ENCODE measurements at places on chromosomes 4 and X.

DNA sequence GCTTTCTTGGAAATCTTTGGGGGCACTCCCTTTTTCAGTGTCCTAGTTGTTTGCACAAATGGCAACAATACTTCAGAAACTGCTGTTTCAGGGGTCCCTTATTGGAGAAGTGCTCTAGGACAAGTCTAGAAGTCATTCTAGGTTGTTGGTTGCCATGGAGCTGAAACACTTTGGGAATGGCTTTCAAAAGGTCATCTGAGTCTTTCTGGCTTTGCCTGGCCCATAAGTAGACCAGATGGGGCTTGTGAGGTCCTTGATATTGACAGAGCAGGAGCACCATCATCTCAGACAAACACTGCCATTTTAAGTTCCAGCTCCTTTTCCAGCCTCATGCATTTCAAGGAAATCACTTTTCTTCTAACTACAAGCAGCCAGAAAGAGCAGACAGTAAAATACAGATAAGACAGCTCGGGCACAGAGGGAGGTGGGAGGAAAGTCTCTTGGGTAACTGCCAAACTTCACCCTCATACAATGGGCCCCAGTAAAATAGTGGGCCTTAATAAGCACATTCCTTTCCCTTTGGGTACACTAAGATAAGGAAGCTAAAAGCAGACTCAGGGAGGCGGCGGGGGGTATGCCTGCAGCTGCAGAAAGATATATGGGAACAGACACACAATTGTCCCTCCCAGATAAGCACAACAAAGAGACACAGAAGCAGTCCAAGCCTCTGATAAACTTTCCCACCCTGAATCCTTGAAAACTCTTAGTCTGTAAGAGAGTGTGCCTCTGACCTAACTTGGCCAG is 8.5 kb upstream of the NXF3 start:
- no peak for DNase-seq

DNA sequence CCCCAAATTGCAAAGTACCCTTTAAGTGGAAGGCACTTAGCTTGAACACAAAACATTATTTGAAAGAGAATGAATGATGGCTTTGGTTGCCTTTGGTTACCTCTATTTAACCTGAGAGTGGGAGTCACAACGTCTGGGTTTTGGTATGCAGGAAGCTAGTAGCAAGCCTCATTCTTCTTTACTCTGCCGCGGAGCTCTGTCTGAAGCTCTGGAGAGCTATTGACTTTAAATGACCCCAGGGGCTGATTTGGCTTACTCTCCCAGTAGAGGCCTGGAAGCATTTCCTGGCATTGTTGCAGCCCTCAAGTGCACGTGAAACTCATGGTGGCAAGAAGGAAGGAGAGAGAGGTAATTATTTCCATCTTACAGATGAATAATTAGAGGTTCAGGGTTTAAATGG is 81.8 kb upstream of the MAGEA4 start:
- no peak for DNase-seq

GRCh38 chrX:12469296-12469695 is 321.9 kb upstream of the PRPS2 start:
- DNase-seq, result no peak

- DNase-seq, result no peak
These were observed 991.3 kb downstream of the FSTL5 start for GRCh38 chr4:161172396-161173026.

- DNase-seq, result no peak
These were observed 444.2 kb downstream of the GRIA2 start for GRCh38 chr4:157664726-157665125.

GRCh38 chrX:41289095-41289494 is 44.9 kb upstream of the DDX3X start:
- DNase-seq, result no peak

GRCh38 chr4:68724426-68724825 is 54.0 kb upstream of the UGT2B15 start:
- no peak for DNase-seq

Data from effector memory CD8-positive, alpha-beta T cell (primary cell).